Fibroblast of pulmonary artery (primary cell): ENCODE measurements at places on chromosomes 3 and 15.

GRCh38 chr3:194312743-194313281 lies 38.3 kb downstream of the CPN2 start:
- peak; percentile 75 for DNase-seq

GRCh38 chr15:40941528-40942336 lies 11.5 kb upstream of the CHAC1 start:
- peak; percentile 67 for DNase-seq

GRCh38 chr3:124587053-124587408 lies 143.2 kb upstream of the UMPS start:
- no peak for DNase-seq

GRCh38 chr15:88644741-88645140 lies 5.9 kb downstream of the ISG20 start:
- no peak for DNase-seq

GRCh38 chr15:62320259-62320658 lies 155.2 kb upstream of the C2CD4B start:
- no peak for DNase-seq

- DNase-seq = peak; percentile 7
These were observed 31.4 kb upstream of the POU1F1 start for GRCh38 chr3:87307805-87308204.

GRCh38 chr15:66931768-66932633 lies 133.4 kb upstream of the SMAD3 start:
- peak; percentile 73 for DNase-seq

GRCh38 chr15:85751291-85752123 lies 43.2 kb downstream of the KLHL25 start:
- no peak for DNase-seq

- DNase-seq = no peak
These were observed 21.8 kb downstream of the UMPS start for GRCh38 chr3:124752051-124752450.
